ENCODE measurements at places on chromosomes 1 and 21.

DNA sequence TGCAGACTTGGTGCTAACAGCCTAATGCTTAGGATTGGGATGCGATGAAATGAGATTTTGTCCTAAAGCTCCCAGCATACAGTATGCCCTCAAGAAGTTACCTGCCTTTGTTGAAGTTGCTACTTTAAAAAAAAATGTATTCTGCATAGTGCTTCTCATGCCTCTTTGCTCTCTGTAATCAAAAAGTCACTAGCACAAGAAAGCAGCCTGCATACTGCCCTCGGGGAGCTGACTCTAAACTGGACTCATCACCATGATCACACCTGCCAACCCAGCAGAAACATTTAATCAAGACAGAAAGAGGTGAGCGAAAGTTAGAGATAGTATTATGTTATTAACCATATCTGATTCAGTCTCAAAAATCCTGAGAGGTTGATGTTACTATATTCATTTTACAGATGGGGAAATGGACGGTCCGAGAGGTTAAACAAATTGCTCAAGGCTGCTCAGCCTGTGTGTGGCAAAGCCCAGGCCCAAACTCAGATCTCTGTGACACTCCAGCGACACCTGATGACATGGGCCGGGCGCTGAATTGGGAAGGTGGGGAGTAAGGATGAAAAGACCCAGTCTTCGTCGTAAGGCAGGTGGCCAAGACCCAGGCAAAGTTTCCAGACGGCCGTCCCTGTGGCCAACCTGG lies 1.1 kb downstream of the BATF3 start:
- DNase-seq: no peak

DNA sequence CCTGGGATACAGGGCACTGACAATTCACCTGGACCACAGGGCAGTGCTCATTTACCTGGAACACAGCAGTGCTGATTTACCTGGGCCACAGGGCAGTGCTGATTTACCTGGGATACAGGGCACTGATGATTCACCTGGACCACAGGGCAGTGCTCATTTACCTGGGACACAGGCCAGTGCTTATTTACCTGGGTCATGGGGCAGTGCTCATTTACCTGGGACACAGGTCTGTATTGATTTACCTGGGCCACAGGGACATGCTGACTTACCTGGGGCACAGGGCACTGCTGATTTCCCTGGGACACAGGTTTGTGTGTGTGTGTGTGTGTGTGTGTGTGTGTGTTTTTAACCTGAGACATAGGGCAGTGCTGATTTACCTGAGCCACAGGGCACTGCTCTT lies 261.7 kb downstream of the MATN1 start:
- DNase-seq: no peak

DNA sequence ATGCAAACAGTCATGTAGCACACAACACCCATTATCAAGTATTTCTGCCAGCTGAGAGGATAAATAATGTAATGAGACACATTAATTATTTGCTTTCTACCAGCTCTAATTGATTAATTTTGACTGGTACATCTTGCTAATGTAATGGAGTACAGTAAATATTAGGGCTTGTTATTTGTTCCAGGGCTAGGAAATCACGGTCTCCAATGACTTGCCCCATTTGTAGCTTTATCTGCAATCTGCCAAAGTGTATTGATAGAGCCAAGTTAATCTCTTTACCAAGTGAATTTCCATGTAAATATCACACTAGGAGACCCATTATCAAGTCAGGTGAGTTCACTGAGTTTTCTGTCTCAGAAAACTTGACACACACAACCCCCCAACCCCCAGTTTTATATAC lies 55.1 kb downstream of the RGS13 start:
- DNase-seq: no peak

GRCh38 chr1:157771661-157772425 lies 5.1 kb downstream of the FCRL2 start:
- DNase-seq: no peak

DNA sequence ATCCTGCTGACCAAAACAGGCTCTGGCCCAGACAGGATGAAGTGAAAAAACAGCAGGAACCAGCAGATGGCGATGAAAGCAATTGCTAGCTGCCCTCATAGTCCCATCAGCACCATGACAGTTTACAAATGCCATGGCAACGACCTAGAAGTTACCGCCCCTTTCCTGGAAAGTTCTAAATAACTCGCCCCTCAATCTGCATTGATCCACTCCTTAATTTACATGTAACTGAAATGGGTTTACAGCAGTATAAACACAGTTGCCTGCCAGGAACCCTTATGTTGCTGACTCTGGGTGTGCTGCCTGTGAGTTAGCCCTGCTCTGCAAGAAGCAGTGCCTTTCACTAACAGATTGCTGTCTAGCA lies 65.5 kb upstream of the CR1L start:
- no peak for DNase-seq

DNA sequence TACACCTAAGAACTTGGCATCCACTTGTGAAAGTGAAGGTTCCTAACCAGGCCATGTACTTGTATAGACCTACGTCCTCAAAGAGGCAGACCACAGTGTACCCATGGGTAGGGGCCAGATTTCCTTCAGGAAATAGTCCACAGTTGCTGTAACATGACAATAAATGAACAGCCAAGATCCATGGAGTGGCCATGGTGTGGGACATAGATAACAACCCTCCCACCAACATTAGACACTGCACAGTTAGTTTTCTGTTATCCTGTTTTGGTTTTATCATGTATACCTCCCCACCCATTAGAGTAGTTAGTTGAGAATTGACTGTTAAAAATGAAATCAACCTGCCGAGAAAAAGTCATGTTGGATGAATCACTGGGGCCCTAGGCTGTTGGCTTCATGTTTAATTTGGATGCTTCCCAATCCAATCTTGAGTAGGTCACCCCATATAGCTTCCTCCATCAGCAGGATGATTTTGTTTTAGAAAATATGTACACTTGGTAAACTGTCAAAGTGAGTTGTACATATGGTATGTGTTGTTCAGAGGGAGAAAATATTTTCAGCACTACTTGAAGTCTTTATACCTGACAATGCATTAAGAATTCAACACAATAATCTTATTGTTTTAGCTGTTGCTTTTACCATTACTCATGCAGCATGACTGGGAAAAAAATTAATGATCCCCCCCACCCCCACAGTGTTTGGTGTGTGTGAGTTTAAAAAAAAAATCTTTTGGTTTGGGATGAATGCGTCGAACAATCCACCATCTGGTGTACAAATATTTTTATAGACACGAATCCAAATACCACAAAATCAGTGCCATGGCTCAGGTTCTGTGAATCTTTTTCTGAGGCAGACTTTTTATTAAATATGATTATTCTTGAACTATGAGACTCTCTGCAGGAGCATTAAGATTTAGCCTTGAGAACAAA lies 88.3 kb upstream of the ARHGAP29 start:
- DNase-seq: peak; percentile 36

DNA sequence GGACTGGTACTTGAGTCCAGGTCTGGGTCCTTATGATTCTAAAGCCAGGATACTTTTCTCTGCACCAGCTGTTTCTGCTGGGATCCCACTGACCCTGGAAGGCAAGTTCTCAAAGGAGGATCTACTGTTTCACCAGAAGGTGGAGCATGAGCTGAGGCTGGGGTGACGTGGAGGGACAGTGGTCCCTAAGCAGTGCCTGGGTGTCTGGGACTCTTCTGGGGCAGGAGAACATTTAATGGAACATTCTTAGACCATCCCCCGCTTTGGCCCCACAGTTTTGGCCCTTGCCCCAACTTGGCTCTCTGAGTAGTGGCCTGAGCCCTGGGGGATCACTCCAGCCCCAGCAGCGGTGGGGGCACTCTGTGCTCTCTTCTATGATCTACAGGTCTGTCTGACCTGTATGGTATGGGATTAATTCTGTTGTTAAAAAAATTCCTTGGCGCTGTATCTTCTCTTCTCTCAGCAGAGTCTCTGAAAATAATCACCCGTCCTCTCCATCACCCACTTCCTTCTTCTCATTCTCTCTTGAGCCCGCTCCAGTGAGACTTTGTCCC lies 60.3 kb upstream of the CSF3R start:
- DNase-seq: no peak

GRCh38 chr1:198001776-198002408 lies 84.7 kb downstream of the LHX9 start:
- DNase-seq: no peak

GRCh38 chr1:91038582-91038981 lies 16.7 kb upstream of the ZNF644 start:
- DNase-seq: no peak

DNA sequence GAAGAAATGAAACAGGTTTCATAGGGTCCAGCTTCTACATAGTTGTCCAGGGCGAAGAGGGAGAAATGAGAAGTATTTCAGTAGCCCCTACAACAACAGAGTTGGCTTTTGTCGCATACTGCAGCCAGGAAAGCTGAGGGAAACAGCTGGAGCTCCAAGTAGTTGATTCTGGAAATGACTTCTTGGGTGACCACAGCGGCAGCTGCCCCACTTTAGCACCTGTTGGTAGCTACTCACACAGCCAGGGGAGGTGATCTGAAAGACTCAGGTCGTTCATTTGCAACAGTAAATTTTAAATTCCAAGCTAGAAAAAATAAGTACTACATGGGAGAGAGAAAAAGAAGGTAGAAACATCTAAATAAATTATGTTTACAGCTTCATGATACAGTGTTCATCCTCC lies 2.3 kb downstream of the TTC13 start:
- no peak for DNase-seq

Measured in NCI-H2171 treated with DMSO at 0.1 percent for 48 hours (cell line).